ENCODE measurements at places on chromosomes 4 and X. TPM values are rescaled to one million over a fixed set of nuclear protein-coding genes. Genes with fewer than 3 reads are reported as not detected.

GRCh38 chr4:37073226-37073840 lies 171.2 kb upstream of the NWD2 start:
- DNase-seq = no peak

DNA sequence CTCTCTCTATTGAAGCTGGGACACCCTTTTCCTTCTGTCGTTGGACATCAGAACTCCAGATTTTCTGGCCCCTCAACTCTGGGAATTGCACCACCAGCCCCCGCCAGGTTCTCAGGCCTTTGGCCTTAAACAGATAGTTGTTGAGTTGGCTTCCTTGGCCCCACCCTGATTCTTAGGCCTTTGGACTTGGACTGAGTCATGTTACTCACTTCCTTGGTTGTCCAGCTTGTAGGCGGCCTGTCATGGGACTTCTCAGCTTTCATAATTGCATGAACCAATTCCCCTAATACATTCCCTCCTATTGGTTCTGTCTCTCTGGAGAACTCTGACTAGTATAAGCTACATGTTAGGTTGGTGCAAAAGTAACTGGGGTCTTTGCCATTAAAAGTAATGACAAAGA lies 195.7 kb downstream of the GPAT3 start:
- DNase-seq = no peak

Gene FAM149A
- total RNA-seq = not detected

Gene ZNF630
- total RNA-seq = 0.25 TPM

DNA sequence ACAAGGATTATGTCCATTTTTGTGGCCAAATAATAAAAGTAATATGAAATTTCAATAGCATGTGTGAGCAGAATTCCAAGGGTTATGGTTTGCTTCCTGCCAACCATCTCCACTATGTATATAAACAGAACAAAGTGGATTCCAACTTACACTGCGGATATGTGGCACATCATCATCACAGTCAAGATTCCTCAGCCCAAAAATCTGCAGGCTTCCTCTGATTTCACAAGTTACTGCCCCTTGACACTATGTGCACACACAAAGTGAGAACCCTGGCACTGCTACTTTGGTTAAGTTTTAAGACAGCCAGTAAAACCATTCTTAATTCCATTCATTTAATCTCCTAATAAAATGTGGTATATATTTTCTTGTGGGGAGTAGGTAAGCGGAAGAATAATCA lies 76.4 kb downstream of the LEF1 start:
- DNase-seq = no peak

GRCh38 chr4:169293343-169294176 lies 22.8 kb upstream of the SH3RF1 start:
- no peak for DNase-seq
